ENCODE measurements at places on chromosomes 12 and 14.

- no peak for DNase-seq
These were observed 62.1 kb downstream of the SPTB start for GRCh38 chr14:64817631-64818030.

- no peak for DNase-seq
These were observed 7.2 kb upstream of the TBX3 start for GRCh38 chr12:114691196-114691595.

DNA sequence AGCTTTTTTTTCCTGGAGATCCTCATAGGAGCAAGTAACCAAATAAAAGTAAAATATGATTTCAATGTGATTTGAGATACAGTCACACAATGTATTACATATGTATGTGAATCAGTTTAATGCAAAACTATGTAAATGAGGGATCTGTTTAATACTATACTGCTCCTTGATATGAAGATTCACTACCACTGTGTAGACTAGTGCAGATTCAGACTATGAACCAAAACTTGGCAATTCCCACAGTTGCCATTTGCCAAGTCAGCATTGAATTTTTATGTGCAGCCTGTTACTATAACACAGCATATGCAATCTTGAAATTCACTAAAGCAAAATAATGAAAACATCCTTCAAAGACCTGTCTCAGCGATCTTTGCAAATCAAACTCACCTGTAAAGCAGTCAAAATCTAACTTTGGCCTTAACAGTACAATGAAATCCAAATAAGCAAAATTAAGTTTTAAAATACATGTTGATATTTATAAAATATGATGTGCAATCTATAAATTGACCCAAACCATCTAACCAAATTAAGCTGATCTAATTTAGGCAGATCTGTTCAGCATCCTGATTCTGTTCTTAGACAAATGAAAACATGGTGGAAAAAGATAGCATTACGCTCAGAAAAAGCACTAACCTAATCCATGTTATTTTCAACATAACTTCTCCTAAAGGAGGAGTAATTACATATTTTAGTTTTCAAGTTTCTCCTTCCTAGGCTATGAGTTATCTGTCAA is 25.5 kb upstream of the LMNTD1 start:
- no peak for DNase-seq

GRCh38 chr12:44193281-44193680 is 357.4 kb downstream of the TMEM117 start:
- DNase-seq = peak; percentile 32

DNA sequence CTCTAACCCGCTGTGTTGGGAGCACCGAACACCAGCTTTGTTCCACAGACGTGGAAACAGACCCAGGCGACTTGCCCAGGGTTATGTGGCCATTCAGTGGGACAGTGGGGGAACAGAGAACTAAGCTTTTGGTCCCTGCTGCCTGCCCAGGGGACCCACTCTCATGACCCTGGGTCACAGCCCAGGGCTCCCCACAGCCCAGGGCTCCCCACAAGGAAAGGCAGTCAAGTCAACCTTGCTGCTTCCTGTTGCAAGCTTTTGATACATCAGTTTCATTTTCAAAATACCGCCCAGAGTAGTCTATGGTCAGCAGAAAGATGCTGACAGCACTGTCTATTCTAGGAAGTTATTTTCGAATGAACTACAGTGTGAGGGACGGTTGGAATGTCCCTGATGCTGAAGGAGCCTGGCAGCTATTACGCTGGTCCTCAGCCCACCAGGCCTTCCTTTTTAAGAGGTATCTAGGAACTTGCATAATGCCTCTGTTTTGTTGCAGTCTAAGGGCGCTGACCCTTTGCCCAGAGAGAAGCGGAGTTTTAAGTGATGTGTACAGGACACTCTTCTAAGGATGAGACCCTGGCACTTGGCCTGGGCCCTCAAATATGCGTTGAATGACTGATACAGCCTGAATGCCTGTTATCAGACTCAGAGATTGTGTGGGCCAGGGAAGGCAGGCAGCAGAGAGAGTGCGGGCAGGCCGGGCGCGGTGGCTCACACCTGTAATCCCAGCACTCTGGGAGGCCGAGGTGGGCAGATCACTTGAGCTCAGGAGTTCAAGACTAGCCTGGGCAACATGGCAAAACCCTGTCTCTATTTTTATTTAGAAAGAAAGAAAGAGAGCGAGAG is 12.6 kb upstream of the TTC7B start:
- DNase-seq = peak; percentile 80

GRCh38 chr12:121062391-121063045 is 23.5 kb upstream of the OASL start:
- DNase-seq = no peak

DNA sequence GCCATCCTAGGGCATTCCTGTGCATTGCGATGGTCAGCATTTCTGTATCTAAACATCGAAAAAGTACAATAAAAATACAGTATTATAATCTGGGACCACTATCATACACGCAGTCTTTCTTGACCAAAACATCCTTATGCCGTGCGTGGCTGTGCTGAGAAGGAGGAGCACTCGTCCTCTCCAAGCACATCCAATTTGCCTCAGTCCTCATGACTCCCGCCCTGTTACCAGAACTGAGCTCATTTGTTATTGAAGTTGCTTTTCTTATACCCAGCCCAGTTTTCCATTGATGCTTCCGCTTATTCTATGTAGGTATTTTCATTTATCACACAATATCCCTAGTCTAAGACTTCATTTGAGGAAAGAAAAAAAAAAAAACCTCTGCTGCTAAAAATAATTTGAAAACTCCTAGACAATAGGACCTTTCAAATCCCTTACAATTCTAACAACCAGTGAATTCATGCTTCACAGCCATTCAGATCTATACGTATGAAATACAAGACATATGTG is 236.9 kb upstream of the PLEKHG7 start:
- no peak for DNase-seq

DNA sequence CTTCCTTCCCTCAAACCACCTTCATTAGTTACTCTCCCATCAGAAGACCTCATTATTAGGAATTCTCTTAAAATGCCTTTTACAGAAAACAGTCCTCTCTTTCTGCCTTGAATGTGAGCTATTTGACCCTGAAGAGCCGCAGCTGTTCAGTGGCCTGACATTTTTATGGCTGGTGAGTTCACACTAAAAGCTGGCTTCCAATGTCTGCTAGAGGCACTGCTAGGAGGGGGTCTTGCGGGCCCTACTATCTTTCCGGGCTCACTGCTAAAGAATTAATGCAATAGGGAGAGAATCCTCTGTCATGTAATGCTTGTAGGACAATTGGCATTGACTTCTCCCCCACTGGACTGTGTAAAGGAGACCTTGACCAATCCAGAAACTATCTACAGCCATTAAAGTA is 87.7 kb downstream of the GPR135 start:
- no peak for DNase-seq

- DNase-seq = no peak
These were observed 62.6 kb upstream of the BBS10 start for GRCh38 chr12:76410781-76411180.

DNA sequence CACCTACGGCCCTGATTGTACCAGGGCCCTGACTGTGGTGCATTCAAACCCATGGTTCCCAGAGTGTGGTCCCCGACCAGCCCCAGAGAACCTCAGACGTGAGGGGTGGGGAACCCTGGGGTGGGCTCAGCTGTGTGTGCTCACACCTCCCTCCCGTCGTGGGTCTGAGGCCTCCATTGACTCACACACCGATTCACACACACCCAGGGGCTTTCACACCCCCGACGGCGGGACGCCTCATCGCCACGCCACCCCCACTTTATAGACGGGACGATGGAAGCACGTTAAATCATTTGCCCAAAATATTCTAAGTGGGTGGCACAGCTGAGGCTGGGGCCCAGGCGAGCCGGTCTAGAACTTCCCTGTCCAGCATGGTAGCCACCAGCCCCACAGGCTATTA is 3.4 kb upstream of the FBRSL1 start:
- DNase-seq = no peak

GRCh38 chr12:125070661-125071390 is 5.6 kb downstream of the AACS start:
- DNase-seq = no peak

DNA sequence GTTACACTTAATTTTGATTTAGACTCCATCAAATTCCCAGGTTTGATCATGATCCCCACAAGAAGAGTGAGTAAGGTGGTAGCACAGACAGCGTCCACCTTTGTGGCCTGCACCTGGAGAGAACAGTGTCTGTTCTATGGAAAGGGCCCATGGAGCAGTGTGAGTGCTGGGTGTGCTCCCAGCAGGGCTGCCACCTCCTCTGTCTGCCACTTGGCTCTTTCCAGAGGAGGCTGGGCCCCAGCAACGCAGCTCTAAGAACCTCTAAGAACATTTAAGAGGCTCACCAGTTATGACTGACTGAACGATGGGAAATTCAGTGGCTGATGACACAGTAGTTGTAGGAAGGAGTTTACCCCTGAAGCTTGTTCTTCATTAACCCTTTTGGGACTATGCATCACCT is 17.3 kb downstream of the VDR start:
- DNase-seq = no peak

DNA sequence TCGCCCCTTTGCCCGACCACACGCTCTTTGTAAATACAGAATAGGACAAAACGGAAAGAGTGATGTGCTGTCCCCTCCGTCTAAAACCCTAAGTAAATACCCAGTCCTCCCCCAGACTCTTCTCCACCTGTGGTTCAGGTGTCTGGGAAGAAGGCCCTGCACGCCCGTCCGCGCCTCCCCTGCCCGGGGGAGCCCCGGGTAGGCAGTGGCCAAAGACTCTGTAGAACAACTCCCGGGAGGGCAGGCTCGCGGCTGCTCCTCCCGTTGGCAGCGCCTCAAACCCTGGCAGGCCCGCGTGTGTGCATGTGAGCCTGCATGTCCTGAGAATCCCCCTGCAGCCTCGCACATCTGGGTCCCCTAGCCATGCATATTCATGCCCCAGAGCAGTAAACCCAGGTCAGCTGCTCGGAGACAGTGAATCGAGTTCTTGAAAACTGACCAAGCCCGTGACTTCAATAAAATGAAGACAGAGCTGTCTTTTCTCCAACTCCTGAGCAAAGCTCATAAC is 165.8 kb downstream of the MON2 start:
- DNase-seq = peak; percentile 18

DNA sequence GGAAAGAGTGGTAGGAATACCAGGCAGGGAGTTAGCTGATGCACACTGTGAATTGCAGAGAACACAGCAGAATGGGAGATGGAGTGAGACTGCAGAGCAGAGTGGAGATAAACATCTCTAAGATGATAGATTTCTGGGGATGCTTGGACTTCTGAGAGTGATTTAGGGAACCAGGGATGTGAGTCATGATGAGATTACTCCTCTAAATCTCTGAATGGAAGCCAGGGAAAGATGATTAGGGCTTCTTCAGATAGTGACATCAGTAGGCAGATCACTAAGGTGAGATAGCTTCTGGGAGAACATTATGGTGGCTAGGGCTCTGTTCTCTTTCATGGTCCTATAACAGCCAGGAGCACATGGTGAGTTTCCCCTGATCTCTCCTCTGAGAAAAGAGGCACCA is 501.5 kb upstream of the USP15 start:
- DNase-seq = no peak

DNA sequence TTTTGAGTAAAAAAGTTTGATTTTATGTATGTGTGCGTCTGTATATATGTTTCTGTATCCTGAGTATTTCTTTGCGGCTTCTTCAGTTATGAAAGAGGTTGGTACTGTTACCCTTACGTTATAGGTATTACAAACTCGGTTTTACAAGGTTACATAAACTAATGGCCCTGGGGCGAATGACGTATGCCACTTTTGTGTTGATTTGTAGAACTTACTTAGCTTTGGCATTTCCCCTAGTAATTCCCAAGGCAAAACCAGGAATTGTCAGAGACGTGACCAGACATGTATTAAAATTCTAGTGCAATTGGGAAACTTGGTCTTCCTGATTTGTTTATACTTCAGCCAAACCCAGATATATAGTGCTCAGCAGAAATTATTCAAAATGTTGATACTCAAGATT is 93.3 kb downstream of the DUSP16 start:
- no peak for DNase-seq

DNA sequence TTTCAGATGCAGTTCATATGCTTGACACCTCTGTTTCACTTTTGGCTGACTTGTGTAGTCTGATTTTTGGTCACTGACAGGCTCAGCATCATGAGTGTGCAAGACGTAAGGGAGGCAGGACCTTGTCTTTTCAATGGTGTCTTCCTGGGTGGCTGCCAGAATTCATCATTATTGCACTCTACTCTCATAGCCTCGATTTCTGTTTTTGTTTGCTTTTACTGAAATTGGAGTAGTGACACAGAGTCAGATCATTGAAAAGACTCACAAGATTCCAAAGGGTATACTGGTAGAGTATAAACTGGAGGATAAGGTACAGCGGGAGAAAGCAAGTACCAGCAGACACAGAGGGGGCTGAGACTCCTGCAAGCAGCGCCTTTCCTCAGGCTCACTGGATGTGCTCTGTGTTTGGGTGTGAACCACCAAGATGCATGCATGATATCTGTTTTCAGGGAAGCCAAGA is 126.3 kb upstream of the FGD4 start:
- no peak for DNase-seq

Measured in activated CD4-positive, alpha-beta T cell treated with anti-CD3 and anti-CD28 coated beads, Interleukin-10, Interleukin-2, amounts not matched to agents 100 ng/mL and 50 ng/mL, durations not matched to agents 16 hours and 8 hours (primary cell).